Ascending aorta (tissue), 2 donors: ENCODE measurements at places on chromosomes 7 and 10. TPM values are rescaled to one million over a fixed set of nuclear protein-coding genes. Genes with fewer than 3 reads are reported as not detected.

The SSC4D gene
- not detected for total RNA-seq

The SHH gene
- total RNA-seq = 0.11 TPM

The RAMP3 gene
- 586 TPM for total RNA-seq

The GPNMB gene
- 46.4 TPM for total RNA-seq

The SEMA3E gene
- 4.3 TPM for total RNA-seq

The ABCB1 gene
- 5.5 TPM for total RNA-seq

The SFRP5 gene
- not detected for total RNA-seq

The SLC18A3 gene
- total RNA-seq = not detected

The SPDYE18 gene
- total RNA-seq = not detected

The SLC13A1 gene
- total RNA-seq = not detected

- DNase-seq = no peak
Observed at GRCh38 chr7:26551740-26552139, 260.1 kb downstream of the SNX10 start.

DNA sequence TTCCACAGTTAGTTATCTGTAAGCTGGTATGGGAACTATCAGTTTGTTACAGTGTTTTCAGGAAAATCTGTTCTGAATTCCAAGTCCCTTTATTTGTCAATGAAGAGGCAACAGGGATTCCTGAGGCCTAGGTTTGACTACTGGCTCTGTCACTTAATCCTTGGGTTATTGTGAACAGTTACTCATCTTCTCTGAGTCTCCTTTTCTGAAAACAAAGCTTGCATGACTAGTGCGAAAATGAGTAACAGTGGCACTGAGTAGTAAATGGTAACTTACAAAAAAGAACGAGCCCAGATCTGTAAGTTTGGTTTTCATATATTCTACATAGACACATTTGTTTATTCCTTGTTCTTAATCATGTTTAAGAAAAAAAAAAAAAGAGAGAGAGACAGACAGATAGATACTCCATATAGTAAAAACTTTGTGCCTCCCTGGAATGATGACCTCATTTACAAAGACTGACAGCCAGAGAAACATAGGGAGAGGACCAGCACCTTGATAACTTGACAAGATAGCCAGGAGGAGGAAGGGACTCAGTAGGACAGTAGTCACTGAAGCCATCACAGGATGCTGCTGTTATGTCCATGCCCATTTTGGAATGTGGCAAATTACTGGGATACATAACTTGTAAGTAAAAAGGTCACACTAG is 1.9 kb downstream of the MRPS33 start:
- DNase-seq = no peak

DNA sequence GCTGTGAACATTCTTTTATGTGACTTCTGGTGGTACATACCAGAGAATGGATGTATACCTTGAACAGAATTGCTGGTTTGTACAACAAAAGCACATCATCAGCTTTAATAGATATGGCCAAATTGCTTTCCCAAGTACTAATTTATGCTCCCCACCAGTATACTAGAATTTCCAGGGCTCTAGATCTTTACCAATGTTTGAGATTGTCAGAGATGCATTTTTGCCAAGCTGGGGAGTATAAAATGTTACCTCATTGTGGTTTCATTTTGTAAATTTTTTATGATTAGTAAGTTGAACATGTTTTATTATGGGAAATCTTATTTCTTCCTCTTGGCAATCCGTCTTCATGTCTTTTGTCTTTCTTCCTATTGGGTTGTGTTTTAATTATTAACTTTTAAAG is 179.9 kb upstream of the TMEM106B start:
- DNase-seq = no peak

GRCh38 chr7:85054306-85054705 is 132.6 kb downstream of the SEMA3D start:
- no peak for DNase-seq

GRCh38 chr10:98076086-98076485 is 45.7 kb upstream of the CRTAC1 start:
- DNase-seq = no peak

GRCh38 chr10:74880041-74880440 is 53.6 kb downstream of the KAT6B start:
- no peak for DNase-seq

DNA sequence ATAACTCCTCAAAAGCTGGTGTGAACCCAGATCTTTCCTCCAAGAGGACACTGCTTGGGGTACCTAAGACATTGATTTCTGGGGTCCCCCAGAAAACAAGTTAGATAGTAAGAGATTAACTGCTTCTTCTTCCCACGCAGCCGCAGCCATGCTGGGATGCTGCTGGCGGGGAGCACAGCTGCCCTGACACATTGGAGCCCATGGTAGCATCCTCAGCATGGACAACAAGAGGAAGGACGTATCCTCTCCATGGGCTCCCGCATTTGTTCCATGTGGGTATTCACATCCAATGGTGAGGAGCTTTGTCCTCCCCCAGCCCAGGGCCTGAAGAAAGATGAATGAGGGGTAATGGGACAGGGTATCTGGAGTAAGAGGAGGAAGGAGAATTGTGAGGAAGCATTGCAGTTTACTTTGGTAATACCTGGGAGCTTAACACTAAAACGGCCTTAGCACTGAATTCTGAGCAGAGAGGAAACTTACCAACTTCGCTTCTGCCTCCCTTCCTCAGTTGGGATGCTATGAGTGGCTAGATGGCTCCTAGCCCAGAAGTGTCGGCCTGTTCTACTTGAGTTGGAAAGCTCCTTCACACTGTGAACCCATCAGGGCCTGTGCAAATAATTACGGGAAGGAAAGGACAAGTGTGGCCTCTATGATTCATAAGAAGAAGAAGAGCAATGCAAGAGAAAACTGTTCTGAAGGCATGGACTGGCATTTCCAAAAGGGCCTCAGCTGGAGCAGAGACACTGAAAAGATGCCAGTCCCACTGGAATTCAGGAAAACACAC is 43.9 kb downstream of the C10orf120 start:
- no peak for DNase-seq

GRCh38 chr7:108014747-108015682 is 12.1 kb upstream of the LAMB1 start:
- no peak for DNase-seq

DNA sequence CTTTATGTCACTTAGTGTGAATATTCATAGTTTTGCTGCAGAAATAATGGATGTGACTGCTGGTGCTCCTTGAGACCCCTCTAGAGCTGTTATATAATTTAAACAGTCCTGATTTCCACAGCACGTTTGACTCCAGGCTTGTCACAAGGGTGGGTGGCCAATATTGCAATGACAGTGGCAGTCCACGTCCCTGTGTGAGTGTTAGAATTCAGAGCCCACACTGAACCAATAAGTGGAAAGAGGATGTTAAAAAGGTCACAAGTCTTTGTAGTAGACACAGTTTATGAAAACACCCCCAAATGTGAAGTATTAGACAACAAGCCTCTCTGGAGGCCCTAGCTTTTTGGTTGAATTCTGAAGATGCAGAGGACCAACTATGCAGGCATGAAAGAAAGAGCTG is 2.0 kb downstream of the PPP1R17 start:
- DNase-seq = no peak

DNA sequence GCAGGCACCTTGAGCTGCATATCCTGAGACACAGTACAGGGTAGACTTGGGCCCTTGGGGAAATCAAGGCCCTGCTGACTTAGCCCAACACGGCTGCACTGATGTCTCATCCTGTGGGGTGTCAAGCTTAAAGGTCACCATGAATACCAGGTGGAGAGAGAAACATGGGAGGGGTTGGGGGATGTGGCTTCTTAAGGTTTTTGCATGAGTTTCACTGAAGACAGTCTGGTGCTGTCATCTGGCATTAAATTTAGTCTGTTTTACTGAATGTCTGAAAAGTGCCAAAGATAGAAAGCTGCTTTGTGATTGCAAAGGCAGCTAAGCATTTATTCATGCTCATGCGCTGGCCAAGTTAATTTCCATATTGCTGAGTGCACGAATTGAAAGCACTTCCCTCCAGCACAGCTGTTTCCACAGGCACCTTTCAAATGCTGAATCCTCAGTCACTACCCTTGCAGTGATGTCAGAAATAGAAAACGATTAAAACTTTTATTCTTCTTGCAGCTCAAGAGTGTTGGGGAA is 102.1 kb downstream of the OSBPL3 start:
- DNase-seq = no peak

GRCh38 chr10:96949039-96949683 is 117.1 kb downstream of the LCOR start:
- no peak for DNase-seq

DNA sequence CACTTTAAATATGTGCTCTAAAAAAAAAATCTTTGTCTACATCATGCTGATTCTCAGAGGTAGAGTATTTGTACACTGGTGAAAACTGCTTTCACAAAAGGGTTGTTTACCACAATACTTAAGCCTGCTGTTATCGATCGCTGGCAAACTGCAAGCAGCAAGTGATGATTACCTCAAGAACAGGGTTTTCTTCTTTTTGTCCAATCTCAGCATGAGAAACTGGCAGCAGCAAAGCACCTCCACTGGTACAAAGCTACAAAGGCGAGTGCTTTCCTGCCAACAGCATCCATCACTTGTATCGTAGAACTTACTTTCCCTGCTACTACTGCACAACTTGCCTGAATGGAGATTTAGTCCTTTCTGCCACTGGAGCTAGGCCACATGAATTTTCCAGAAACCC is 276.5 kb downstream of the DGKB start:
- DNase-seq = no peak
